ENCODE measurements at places on chromosomes 5 and 9. TPM values are rescaled to one million over a fixed set of nuclear protein-coding genes. Genes with fewer than 3 reads are reported as not detected.

The PLCXD3 gene
- 25.2 TPM for total RNA-seq

The BRD9 gene
- 26.8 TPM for total RNA-seq

The QRFP gene
- not detected for total RNA-seq

DNA sequence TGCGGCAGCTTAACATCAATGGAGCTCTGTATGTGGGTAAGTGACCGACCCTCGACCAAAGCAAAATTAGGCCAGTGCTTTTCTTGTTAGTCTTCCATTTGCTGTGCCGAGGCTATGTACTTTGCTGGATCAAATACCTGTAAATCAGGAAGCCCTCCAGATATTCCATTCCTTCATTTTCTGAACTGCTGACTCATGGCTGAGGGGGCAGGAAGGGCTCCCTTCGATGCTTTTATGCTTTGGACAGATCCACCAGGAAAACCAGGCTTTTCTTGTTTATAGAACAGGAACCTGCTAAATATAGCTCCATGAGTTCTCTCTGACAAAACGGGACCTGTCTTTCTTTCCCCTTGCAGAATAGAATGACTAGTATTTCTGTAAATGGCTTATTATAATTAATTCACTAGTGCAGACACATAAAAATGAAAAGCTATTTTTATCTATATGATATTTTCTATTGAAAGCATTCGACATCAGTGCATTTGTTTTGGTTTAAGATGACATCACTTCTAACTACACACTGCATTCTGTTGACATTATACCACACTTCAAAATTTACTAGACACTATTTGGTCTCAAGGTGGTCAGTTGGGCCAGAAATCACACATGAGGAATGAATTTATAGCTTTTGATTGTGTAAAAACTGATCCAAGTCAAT, 93.3 kb downstream of the LIFR start:
- no peak for DNase-seq

- DNase-seq: no peak
These were observed 1704.8 kb upstream of the CDH9 start for GRCh38 chr5:28743025-28743715.

Data from left cardiac atrium (tissue), 4 donors.